ENCODE measurements at places on chromosomes 11 and 22. TPM values are rescaled to one million over a fixed set of nuclear protein-coding genes. Genes with fewer than 3 reads are reported as not detected.
A peak's percentile ranks its signal among the peaks of the same experiment; 100 is the strongest.

The CARD18 gene
- total RNA-seq: not detected

GRCh38 chr22:29517215-29517908, 36.2 kb downstream of the THOC5 start:
- DNase-seq: no peak

The ESAM gene
- 76.9 TPM for total RNA-seq

GRCh38 chr22:43859176-43859575, 3.1 kb downstream of the SULT4A1 start:
- no peak for DNase-seq

GRCh38 chr11:3186166-3186953, 21.2 kb upstream of the OSBPL5 start:
- no peak for DNase-seq

The RFPL1 gene
- total RNA-seq: not detected

The NRXN2 gene
- total RNA-seq: 7.9 TPM

- no peak for DNase-seq
Observed at GRCh38 chr11:13463779-13464290, 813 bp upstream of the BTBD10 start.

- no peak for DNase-seq
Observed at GRCh38 chr22:33524511-33525260, 395.6 kb downstream of the LARGE1 start.

GRCh38 chr22:37196539-37197450, 8.7 kb upstream of the C1QTNF6 start:
- DNase-seq: peak; percentile 96

The EFEMP2 gene
- total RNA-seq: 111 TPM
